ENCODE measurements at places on chromosomes 12 and 14.

- DNase-seq = no peak
Measured at GRCh38 chr12:58296863-58297262, 355.5 kb downstream of the ATP23 start.

DNA sequence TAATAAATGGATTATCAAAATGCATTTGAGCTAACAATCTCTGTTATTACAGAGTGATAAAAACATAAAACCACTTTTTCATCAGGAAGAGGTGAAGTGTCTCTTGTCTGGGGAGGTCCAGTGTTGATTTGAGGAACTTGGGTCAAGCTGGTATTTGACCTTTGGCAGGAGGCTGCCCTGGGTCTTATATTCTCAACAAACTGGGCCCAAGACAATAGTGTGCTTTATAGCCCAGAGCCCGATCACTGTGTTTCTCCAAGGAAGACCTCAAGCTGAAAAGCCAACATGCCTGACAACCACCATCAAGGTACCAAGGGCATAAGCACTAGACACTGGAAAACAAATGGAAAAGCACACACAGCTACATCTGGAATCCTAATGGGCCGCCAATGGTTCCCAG lies 137.0 kb downstream of the SLC25A21 start:
- no peak for DNase-seq

- no peak for DNase-seq
Measured at GRCh38 chr12:76266797-76267196, 81.4 kb downstream of the BBS10 start.

DNA sequence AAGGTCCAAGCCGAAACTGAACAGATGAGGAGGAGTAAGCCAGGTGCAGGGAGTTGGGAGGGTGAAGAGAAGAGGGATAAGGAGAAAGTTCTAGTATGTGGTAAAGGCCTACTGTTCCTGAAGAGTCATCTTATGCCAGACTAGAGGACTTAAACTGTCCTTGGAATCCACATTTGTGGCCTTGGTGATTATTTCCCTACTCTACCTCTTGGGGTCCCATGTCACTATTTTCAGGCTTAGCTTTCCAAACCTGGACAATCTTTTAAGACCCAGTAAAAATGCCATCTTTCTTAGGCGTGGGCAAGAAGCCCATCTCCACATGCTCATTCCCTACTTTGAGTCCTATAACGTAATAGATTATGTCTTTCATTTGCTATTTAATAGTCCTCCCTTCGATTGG lies 40.1 kb upstream of the CRY1 start:
- DNase-seq = no peak

GRCh38 chr12:111532751-111533150 lies 66.4 kb downstream of the ATXN2 start:
- DNase-seq = no peak

DNA sequence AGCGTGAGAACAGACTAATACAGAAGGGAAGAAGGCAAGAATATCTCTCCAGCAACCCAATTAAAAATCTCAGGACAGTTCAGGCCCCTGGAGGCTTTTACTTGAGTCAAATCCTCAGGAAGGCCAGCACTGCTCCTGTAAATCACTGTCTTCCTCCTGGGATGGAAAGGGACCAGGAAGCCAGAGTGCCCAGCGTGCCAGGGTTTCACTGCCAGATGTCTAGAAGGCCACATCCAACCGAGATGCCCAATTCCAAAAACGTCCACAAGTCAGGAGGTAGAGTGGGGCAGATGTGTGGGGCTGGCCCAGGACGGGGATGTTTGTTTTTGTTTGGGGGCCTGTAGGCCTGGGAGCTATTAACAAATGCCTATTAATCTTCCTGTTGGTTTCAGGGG lies 332.0 kb downstream of the MED13L start:
- DNase-seq = no peak

GRCh38 chr14:94550041-94550440 lies 11.2 kb upstream of the SERPINA4 start:
- DNase-seq = no peak

- no peak for DNase-seq
Measured at GRCh38 chr14:101464984-101465794, 96.1 kb upstream of the DIO3 start.

DNA sequence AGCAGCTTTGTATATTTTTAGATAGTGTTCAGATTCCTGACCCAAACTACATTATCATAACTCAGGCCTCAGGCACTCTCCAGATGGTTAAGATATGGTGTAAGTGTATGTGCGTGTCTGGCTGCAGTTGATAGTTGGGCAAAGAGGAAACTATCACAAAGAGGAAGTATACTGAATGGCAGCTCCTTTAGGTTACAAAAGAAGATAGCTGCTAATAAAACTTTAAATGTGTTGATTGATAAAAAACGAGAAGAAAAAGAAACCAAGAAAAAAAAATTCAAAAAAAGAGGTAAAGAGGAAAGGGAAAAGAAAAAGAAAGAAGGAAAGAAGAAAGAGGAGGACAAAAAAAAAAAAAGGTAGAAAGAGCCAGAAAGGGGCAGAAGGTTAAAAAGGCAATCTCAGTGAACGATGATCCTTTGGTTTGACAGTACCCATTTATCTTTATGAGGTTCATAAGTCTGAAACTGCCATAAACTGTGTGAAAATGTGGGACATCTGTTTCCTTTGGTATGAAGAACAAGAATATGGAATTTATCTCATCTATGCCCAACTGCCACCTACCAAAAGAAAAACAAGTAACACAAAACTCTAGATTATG lies 42.2 kb downstream of the TAOK3 start:
- no peak for DNase-seq

- DNase-seq = no peak
Measured at GRCh38 chr14:94009767-94010166, 12.7 kb downstream of the CCDC197 start.

GRCh38 chr14:64649383-64649998 lies 54.7 kb upstream of the PLEKHG3 start:
- DNase-seq = no peak

DNA sequence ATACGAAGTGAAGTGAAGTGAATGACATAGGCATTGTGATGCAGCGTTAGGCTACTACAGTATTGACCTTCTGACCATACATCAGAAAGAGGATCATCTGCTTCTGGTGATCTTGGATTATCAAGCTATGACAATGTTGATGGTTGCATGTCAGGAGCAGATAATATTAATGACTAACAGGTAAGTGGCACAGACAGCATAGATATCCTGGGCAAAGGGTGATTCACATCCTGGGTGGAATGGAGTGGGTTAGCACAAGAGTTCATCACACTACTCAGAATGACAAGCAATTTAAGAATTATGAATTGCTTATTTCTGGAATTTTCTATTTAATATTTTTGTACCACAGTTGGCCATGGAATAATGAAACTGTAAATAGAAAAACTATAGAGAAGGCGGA lies 397.9 kb upstream of the ATP2B1 start:
- no peak for DNase-seq

DNA sequence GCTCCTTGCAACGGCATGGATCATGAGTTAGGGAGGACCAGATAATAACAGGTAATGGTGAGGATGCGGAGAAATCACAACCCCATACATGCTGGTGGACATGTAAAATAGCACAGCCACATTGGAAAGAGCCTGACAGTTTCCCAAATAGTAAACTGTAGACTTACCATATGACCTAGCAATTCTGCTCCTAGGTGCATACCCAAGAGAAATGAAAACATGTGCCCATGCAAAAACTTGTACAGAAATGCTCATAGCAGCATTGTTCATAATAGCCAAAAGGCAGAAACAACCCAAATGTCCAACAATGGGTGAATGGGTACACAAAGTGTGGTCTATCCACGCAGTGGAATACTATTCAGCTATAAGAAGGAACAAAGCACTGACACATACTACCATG lies 97.5 kb upstream of the VRK1 start:
- no peak for DNase-seq

GRCh38 chr12:4809013-4809448 lies 88.8 kb downstream of the GALNT8 start:
- no peak for DNase-seq

DNA sequence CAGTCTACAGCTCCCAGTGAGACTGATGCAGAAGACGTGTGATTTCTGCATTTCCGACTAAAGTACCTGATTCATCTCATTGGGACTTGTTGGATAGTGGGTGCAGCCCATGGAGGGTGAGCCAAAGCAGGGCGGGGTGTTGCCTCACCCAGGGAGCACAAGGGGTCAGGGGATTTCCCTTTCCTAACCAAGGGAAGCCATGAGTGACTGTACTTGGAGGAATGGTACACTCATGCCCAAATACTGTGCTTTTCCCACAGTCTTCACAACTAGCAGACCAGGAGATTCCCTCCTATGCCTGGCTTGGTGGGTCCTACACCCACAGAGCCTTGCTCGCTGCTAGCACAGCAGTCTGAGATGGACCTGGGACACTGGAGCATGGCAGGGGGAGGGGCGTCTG lies 21.0 kb upstream of the ABCC9 start:
- DNase-seq = no peak

DNA sequence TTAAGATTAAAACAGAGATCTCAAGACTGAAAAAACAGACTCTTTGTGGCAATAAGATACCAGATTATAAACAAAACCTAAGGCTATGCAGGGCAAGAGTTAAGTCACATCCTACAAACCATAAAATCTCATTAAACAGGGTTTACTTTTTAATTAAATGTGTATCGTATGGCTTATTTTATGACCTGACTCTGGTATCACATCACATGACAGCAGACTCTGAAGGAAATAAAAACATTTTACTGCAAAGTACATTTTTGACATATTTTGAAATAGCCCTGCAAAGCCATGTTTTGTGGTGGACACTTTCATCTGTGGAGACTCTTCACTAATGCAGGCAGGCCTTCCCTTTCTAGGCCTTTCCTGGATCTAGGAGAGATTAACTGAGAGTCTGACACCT lies 327.6 kb upstream of the CLEC14A start:
- DNase-seq = no peak

GRCh38 chr14:97873291-97873690 lies 1076.1 kb downstream of the VRK1 start:
- no peak for DNase-seq

DNA sequence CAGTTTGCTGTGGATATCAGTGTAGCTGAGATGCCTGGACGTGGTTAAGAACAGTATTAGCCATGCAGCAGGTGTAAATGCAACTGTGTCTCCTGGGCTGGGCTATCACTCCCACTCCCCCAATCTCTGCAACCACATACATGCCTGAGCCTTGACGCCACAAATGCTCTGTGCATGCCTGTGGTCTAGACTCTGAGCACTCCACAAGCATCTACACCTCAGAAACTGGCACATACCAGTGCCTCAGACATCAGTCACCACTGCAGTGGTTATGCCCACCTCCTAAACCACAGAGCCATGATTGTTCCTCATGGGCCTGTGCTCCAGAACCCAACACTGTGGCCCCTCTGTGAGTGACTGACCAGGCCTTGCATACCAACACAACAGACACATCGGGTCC lies 226.8 kb upstream of the ALG10 start:
- DNase-seq = no peak

- DNase-seq = no peak
Measured at GRCh38 chr12:110896559-110896958, 23.8 kb downstream of the MYL2 start.

DNA sequence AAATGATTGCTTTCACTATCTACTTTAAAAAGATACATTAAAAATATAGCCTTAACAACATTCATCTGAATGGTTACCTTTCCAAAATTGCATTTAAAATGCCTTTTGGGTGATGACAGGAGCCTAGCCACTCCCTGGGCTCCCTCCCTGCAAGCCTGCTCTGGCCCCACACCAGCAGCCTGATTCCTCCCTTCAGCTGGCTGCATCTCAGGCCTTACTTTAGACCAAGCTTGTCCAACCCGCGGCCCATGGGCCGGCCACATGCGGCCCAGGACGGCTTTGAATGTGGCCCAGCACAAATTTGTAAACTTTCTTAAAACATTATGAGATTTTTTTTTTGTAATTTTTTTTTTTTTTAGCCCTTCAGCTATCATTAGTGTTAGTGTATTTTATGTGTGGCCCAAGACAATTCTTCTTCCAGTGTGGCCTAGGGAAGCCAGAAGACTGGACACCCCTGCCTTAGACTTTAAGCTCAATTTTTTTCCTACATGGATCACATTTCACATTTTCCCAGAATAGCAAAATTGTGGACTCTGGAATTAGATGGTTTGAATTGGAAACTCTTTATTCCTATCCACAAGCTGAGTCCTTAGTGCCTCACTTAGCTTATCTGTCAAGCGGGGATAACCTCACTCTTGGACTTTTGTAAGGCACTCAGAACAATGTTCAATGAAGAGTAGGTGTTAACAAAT lies 124.4 kb downstream of the MYRFL start:
- no peak for DNase-seq

DNA sequence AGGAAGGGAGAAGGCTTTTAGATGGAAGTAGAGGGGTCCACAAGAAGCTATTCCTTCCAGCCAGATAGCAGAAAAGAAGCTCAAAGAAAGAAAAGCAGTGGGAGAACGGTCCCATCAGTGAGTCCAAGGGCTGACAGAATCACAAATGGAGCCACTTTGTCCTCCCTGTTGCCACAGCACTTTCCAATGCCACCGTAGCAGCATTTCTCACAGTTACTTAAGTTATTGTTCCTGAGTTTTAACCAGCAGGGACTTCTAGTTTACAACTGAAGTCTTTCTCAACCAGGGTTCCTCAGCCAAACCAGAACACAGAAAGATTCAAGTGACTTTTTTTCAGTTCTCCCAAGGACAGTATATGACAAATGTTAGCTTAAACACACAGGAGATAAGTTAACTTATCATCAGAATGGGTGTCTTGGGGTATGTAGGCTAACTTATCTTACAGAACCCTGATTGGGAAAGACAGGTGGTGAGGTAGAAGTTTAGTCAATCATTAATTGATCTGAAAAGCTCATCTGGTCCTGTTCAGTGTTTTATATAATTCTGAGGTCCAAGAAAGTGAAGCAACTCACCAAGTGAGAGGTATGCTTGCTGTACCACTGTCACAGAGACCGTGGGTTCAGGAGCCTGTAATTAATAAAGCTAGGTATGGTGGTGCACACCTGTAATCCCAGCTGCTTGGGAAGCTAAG lies 7.0 kb downstream of the GATC start:
- no peak for DNase-seq

- no peak for DNase-seq
Measured at GRCh38 chr12:41055875-41056577, 132.1 kb upstream of the PDZRN4 start.

GRCh38 chr12:80684077-80684495 lies 23.3 kb upstream of the MYF6 start:
- no peak for DNase-seq

GRCh38 chr12:97301576-97301975 lies 161.0 kb upstream of the RMST start:
- DNase-seq = no peak

DNA sequence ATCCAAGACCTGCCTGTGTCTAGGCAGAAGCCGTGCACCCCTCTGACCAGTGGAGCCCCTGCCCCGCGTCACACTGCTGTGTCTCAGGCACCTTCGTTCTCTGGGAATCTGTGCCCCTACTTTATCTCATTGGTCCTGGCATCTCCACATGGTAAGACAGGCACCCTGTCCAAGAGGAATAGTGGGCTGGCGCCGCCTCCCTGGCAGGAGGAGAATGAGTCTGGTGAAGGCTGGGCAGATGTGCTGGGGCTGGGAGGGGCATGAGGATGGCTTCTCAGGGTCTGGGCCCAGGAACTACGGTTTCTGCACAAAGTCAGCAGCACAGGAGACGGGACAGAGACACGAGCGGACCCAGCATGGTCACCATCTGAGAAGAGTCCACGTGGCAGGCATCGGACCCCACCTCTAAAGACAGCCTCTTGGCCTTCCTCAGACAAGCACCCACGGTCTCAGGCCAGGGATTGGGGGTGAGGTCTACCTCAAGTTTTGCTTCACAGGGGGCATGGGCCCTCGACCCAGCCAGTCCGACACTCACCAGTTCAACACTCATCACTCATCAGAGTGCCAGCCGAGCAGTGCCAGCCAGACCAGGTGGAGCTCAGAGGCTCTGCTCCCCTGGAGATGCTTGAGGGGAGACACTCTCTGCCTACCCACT lies 306.7 kb downstream of the ADGRD1 start:
- no peak for DNase-seq

Measured in activated T-cell treated with anti-CD3 and anti-CD28 coated beads, Interleukin-2, amount 50 U/mL, for 1 hour (primary cell).